Melanocyte of skin (primary cell): ENCODE measurements at places on chromosomes 7 and 10. TPM values are rescaled to one million over a fixed set of nuclear protein-coding genes. Genes with fewer than 3 reads are reported as not detected.

The SPOCK2 gene
- total RNA-seq: under 0.01 and 0.73 TPM in 2 replicates

The RPEL1 gene
- under 0.01 TPM in 2 replicates for total RNA-seq

The SDK1 gene
- 1.2 and 2.0 TPM in 2 replicates for total RNA-seq

The ENTPD1 gene
- total RNA-seq: under 0.01 and 0.73 TPM in 2 replicates

The BEND7 gene
- total RNA-seq: 1.3 and 1.7 TPM in 2 replicates

The MAP3K8 gene
- total RNA-seq: 5.1 and 8.3 TPM in 2 replicates

The CNNM1 gene
- 2.4 and 2.9 TPM in 2 replicates for total RNA-seq

The NXPH1 gene
- total RNA-seq: not detected in 2 replicates

The PTPN12 gene
- 35.8 and 60.0 TPM in 2 replicates for total RNA-seq

The ITPRID1 gene
- not detected in 2 replicates for total RNA-seq

The MTURN gene
- total RNA-seq: 21.1 and 28.9 TPM in 2 replicates

The PAPOLB gene
- under 0.01 TPM in 2 replicates for total RNA-seq

The GRM3 gene
- not detected in 2 replicates for total RNA-seq

The CALY gene
- not detected in 2 replicates for total RNA-seq

The INMT gene
- not detected in 2 replicates for total RNA-seq

The FAM221A gene
- 5.0 and 7.6 TPM in 2 replicates for total RNA-seq

The C7orf33 gene
- not detected in 2 replicates for total RNA-seq

The CALML3 gene
- not detected in 2 replicates for total RNA-seq

The CALN1 gene
- total RNA-seq: under 0.01 TPM in 2 replicates

The OR2F2 gene
- not detected in 2 replicates for total RNA-seq

The TMEM254 gene
- 8.7 and 13.1 TPM in 2 replicates for total RNA-seq
